ENCODE measurements at places on chromosomes 3 and 15. TPM values are rescaled to one million over a fixed set of nuclear protein-coding genes. Genes with fewer than 3 reads are reported as not detected.

DNA sequence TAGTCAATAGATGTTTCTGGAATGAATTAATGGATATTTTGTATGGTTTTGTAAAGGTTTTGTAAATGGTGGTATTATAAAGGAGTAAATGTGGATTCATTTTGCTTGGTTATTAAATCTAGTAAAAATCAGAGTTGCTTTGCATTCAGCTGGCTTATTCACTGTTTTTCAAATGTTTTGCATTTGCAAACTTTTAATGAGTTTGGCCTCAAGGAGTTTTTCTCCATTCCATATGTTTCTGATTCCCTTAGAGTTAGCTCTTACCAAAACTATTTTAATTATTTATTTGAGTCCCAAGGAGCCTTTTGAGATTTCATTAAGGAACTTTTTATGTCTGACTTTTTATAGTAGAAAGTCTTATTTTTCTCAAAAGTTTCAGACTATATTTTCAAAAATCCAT, 992.2 kb downstream of the DIPK2A start:
- DNase-seq: no peak

DNA sequence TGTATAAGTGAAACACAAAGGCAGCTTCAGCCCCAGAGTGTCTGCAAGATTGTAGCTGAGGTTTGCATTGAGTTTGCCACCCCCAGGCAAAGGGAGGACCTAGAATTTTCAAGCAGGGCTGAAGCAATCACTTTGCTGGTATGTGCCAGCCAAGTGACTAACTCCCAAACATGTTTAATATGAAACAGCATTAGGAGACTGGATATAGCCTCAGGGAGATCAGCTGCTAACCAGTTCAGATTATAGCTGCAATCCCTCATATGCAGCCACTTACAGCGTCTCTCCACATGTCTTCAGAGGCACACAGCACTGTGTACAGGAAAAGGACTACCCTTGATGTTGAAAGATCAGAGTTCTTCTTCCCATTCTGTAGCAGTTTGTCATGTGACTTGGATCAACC, 38.4 kb upstream of the PPP2R3A start:
- DNase-seq: peak; percentile 78

- no peak for DNase-seq
These were observed 135.3 kb downstream of the FMN1 start for GRCh38 chr15:33059184-33059583.

The GPR160 gene
- total RNA-seq: 13.0 TPM

DNA sequence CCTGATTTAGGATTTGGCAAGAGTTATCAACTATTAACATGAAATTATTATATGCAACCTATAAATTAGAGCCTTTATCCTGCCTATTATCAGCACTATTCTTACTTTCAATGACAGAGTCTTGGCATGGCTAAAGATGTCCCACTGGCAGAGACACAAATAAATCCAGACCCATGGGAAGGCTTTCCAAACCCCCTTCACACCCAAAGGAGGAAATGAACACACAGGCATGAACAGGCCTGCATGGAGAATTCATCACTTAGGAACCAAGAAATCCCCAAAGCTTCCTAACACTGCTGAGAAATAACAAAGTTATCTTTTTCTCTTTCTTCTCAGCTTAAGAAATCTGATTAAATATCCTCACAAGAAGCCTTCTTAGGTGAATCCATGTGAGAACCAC, 213.9 kb downstream of the OCA2 start:
- DNase-seq: no peak

The PRR20G gene
- not detected for total RNA-seq

- no peak for DNase-seq
These were observed 156.7 kb upstream of the SMAD3 start for GRCh38 chr15:66908744-66909095.

Measured in PC-3 (cell line).